NCI-H2107 (cell line): ENCODE measurements at places on chromosomes 6 and 20.

- no peak for DNase-seq
Measured at GRCh38 chr20:36351937-36352336, 45.8 kb downstream of the DLGAP4 start.

- no peak for DNase-seq
Measured at GRCh38 chr20:40331249-40331648, 357.8 kb downstream of the MAFB start.

DNA sequence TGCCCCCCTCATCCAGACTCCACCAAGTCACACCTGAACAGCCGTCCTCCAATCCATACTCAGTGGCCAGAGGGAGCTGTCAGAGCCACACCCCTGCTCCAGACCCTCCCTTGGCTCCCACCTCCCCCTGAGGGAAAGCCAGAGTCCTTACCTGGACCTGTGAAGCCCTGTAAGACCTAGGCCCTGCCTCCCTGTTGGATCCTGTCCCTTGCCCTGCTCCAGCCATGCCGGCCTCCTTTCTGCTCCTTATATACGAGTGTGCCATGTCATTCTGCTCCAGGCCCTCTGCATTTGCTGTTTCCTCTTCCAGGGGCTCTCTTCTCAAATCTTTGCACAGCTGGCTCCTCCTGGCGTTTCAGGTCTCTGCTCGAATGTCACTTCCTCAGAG is 100.3 kb upstream of the MYL9 start:
- no peak for DNase-seq

- no peak for DNase-seq
Measured at GRCh38 chr6:37557645-37558114, 58.0 kb upstream of the CCDC167 start.

GRCh38 chr6:1103021-1103420 is 208.9 kb upstream of the FOXQ1 start:
- DNase-seq = no peak

GRCh38 chr6:21753241-21754108 is 159.9 kb downstream of the SOX4 start:
- DNase-seq = no peak

DNA sequence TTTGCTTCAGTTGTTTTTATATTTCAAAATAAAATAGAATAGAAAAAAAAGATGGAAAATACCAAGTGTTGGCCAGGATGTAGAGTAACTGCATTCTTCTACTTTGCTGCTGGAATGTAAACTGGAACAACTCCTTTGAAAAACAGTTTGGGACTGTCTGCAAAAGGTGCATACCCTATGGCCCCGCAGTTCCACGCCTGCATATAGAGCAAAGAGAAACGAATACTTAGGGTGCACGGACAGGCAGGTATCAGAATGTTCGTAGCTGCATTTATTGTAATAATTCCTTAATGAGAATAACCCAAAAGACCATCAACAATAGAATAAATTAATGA is 603 bp upstream of the RAB23 start:
- DNase-seq = no peak

GRCh38 chr6:13411484-13411883 is 75.9 kb downstream of the GFOD1 start:
- no peak for DNase-seq

GRCh38 chr20:24465730-24466129 is 3.7 kb upstream of the SYNDIG1 start:
- DNase-seq = no peak

DNA sequence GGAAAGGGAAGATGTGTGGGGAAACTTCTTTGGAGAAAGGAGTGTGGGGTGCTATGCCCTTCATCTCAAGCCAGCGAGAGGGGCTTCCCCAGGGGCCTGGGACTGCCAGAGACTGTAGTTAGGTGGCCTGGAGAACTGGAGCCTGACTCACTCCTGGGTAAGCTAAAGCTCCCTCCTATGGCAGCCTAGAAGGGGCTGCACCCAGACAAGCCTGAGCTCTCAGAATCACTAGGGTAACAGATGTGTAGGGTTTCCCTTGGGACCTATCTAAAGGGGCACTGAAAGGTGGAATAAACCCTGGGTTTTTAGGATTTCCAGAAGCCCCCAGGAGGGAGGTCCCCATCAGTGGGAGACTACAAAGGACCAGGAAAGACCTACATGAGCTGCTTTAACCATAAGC is 1.6 kb upstream of the ARMC2 start:
- DNase-seq = no peak

DNA sequence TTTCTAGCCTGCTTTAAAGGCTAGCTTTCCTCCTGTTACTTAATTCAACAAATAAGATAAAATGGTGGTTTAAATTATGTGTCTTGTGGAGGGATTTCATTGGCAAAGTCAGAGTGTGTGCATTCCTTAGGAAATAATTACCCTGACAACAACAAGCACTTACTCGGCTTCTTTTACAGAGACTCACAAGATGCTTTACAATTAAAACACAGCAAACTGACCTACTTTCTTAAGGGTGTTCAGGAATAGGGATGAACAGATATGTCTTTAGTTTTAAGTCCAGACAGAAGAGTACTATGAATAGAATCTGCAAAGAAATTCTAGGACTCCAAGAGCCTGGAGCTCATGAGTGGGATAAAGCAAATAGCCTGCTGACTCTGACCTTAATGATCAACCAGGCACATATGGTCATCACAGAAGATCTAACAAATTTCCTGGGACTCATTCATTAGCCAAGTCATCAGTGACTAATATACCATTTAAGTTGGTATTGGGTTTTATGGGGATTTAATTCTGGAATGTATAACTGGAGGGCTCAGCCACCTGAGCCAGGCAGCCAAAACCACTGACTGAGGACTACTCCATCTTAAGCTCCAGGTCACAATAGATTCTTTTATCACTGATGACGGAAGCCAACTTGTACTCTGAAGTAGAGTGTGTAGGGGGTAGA is 161.8 kb upstream of the RIMS1 start:
- no peak for DNase-seq

GRCh38 chr20:34559311-34560140 is 1.0 kb downstream of the MAP1LC3A start:
- DNase-seq = no peak

DNA sequence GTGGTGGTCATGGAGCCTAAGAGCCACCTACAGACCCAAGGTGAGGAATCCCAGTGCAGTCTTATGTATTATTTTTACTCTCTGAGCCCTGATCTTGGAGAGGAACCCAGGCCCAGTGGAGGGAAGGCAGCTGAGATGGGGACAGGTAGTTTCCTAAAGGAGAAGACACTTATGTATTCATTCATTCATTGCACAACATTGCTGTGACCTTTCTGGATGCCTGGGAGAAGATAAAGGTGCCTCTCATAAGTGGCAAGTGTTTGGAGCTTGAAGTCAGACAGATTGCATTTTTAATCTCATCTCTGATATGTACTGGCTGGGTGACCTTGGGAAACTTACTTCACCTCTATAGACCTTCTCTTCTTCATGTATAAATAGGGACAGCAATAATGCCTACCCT is 111.1 kb downstream of the CEBPB start:
- DNase-seq = no peak

DNA sequence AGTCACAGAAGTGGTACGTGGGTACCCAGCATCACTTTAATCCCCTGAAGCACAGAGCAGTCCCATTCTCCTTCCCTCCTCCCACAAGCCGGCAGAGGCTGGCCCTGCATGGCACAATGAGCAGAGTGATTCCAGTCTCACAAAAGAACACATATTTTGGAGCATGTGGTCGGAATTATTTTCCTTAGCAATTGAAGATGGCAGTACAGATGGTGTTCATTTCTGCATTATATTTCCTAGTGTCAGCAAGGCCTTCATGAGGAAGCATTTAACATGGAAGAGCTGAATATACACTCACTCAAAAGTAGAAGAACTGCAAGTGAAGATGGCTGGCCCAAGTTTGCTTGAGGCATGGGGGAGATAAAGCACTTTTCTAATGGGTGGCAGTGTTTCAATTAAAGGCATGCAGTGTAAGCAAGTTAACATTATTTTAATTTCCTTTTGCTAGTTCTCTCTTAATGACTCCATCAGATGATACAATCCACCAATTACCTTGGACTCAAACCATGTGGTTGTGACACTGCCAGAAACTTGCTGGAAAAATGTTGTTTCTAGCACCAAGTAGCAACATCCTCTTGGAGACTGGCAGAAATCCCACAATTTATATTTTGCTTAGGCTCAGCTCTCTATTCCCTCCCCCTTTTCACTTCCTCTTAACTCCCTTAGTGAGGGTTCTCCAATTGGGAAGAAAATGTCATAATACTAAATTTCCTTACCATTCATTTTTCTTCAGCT is 74.4 kb downstream of the ARHGAP18 start:
- DNase-seq = no peak

- no peak for DNase-seq
Measured at GRCh38 chr6:84967389-84967788, 203.0 kb upstream of the TBX18 start.

- peak; percentile 66 for DNase-seq
Measured at GRCh38 chr6:136113736-136114173, 136.4 kb downstream of the MTFR2 start.
